CD4-positive, CD25-positive, alpha-beta regulatory T cell (primary cell): ENCODE measurements at places on chromosomes 2 and 18.

GRCh38 chr18:39425172-39425850, 1859.7 kb upstream of the CELF4 start:
- H3K4me3 ChIP-seq: no peak overlapping the region
- H3K27ac ChIP-seq: no peak overlapping the region
- no peaks in the 10 kb centered on the region for H3K27me3 ChIP-seq
- no peaks in the 10 kb centered on the region for H3K36me3 ChIP-seq
- H3K4me1 ChIP-seq: no peaks in the 10 kb centered on the region
- DNase-seq: no peak

GRCh38 chr18:49525981-49526380, 35.9 kb upstream of the LIPG start:
- no peaks in the 10 kb centered on the region for H3K4me1 ChIP-seq
- H3K27me3 ChIP-seq: peaks cover 4% of the 10 kb centered on the region
- no peak overlapping the region for H3K4me3 ChIP-seq
- H3K36me3 ChIP-seq: no peaks in the 10 kb centered on the region
- no peak overlapping the region for H3K27ac ChIP-seq

DNA sequence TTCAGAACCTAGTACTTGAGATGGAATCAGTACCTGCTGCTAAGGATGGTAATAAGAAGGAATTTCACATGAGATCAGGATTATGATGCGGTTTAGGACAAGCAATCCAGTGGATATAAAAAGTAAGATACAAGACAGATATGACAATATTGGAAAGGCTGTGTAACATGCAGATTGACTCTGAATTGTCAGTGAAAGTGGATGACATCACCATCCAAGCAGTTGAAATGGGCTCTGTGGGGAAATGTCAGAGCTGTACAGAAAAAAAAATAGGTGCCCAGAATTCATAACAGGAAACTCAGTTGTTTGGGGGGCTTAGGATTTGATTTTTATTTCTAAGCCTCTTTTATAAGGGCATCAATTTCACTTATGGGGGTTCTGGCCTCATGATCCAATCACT, 438.3 kb downstream of the SPAG16 start:
- no peaks in the 10 kb centered on the region for H3K36me3 ChIP-seq
- H3K4me3 ChIP-seq: no peak overlapping the region
- DNase-seq: no peak
- no peak overlapping the region for H3K27ac ChIP-seq
- H3K4me1 ChIP-seq: no peaks in the 10 kb centered on the region

DNA sequence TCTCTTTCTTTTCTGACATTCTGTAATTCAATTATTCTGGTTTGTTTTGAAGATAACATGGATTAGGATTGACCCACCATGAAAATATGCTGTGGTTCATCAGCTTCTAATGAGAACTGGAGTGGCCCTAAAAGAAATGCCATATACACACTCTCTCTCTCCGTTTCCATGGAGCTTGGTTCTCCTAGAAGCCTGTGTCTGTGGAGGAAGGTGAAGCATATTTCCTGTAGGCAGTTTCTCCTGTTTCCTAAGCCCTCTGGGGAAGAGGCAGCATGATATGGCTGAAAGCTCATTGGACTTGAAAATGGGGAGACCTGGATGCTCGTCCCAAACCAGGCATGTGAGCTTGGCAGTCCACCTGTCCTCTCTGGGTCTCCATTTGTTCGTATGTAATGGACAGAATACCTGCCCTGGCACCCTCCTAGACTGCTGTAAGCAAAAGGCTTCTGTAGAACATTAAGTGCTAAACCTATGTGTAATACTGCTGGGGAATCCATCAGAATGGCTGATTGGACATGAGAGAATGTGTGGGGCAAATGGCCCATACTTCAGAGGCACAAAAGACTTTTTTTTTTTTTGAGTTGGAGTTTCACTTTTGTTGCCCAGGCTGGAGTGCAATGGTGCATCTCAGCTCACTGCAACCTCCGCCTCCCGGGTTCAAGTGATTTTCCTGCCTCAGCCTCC, 75.3 kb upstream of the PPP1CB start:
- no peak overlapping the region for H3K27ac ChIP-seq
- H3K4me1 ChIP-seq: peaks cover 10% of the 10 kb centered on the region
- no peak overlapping the region for H3K4me3 ChIP-seq
- no peaks in the 10 kb centered on the region for H3K36me3 ChIP-seq

GRCh38 chr2:103135679-103136078, 373.8 kb downstream of the TMEM182 start:
- H3K27ac ChIP-seq: no peak overlapping the region
- H3K4me1 ChIP-seq: no peaks in the 10 kb centered on the region
- H3K36me3 ChIP-seq: no peaks in the 10 kb centered on the region
- DNase-seq: no peak

DNA sequence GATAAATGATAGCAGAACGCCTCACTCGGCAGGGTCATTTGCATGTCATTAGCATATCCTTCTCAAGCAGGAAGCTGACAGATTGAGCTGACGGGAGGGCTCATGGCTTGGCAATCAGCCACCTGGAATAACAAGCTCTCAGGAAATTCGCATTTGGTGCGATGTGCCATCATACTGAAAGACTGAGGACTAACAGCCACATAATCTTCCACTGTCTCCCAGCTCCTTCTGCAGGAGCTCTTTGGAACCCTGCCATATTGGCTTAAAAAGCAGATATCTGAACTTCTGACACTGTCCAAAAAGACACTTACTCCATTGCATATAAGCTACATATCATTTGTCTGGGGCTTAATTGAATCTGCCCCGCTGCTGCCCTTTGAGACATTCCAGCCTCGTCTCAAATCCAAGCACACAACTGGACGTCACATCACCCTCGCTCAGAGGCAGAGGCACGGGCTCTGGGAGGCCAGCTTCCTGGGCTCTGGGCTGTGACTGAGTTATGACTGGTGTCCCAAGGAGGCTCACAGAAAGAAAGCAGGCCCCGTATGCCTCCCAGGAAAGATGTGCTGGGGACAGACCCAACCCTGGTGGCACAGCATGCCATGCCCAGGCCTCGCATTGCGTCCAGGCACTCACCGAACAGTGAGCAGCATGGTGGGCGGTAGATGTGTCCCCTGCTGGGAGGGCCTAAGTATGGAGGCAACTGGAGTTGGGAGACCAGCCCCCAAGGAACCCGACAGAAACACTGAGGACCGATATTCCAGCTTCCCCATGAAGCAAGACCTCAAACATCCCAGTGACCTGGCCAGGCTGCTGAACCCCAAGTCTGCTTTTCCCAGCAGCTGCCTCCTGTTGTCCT, 228.0 kb downstream of the ATAD2B start:
- no peak overlapping the region for H3K4me3 ChIP-seq
- H3K36me3 ChIP-seq: no peaks in the 10 kb centered on the region
- H3K27me3 ChIP-seq: no peaks in the 10 kb centered on the region
- H3K4me1 ChIP-seq: no peaks in the 10 kb centered on the region
- no peak overlapping the region for H3K27ac ChIP-seq
